ENCODE measurements at places on chromosomes 7 and 10.

GRCh38 chr10:37535459-37536246, 321.8 kb downstream of the ZNF248 start:
- no peak for DNase-seq

DNA sequence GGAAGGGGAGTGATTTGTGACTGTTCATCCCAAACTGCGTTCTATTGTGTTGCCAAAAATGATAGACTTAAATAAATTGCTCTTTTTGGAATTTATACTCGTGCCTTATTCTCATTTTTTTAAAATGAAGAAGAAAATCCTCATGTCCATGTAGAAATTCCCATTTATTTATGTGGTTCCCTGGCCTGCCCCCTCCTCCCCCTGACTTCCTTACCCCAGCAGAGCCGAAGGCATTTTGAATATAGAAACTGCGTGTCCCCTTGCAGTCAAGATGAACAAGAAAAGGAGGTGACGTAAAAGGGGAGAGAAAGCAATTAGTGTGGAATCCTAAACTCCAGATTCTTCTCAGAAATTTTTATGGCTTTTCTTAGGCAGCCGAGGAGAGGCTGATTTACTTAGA, 126.1 kb downstream of the FAM204A start:
- DNase-seq = no peak

DNA sequence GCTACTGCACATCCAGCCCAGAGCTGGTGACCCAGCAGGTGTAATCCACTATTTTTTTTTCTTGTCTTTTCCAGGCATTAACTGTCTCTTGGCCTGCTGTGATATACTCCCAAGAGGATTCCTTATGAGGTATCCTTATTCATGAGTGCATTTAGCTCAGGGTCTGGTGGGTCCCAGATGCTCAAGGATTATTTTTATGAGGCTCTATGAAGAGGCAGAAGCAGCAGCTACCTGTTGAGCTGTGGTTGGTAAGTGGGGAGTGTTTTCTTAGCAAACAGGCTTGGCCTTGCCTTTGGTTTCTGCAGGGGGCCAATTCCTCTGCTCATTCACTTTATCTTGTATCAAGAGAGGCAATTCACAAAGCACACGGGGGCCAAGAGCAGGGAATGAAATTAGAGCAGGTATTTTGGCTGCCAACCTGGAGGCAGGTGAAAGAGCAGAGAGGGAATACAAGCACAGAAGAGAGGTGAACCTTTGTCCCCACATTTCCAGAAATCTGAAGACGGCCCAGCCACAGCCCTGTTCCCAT, 221.6 kb downstream of the TMEM178B start:
- no peak for DNase-seq

DNA sequence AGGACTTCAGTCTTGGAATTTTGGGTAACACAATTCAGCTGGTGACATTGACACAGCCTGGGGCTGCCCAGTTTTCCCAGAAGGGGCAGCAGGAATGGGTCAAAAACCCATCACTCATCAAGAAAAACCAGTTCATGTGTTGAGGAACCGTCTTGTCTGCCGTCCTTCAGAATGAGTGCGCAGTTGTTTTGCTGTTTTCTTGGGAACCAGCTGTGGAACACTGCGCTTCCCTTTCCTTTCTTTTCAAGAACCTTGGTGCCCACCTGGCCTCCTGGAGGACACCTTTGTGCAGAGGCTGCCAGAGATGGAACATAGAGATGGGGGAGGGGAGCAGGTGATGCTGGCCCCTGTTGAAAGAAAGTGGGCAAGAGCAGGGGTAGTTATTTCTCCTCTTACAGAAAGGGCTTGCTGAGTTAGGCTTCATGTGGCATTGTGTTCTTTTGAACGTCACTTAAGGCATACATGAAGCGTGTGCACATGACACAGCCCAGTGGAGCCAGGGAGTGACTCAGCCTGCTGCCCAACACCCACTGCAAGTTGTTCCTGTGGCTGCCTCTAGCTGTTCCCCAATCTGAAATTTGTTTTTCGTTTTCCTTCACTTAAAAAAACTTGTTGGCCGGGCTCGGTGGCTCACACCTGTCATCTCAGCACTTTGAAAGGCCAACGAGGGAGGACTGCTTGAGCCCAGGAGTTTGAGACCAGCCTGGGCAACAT, 87.4 kb upstream of the TNS3 start:
- no peak for DNase-seq

DNA sequence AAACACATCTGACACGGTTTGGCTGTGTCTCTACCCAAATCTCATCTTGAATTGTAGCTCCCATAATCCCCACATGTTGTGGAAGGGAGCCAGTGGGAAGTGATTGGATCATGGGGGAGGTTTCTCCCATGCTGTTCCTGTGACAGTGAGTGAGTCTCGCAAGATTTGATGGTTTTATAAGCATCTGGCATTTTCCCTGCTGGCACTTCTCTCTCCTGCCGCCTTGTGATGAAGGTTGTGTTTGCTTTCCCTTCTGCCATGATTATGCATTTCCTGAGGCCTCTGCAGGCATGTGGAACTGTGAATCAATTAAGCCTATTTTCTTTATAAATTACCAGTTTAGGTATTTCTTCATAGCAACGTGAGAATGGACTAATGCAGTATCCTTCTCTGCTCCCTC, 5.9 kb upstream of the HTR5A start:
- DNase-seq = no peak

DNA sequence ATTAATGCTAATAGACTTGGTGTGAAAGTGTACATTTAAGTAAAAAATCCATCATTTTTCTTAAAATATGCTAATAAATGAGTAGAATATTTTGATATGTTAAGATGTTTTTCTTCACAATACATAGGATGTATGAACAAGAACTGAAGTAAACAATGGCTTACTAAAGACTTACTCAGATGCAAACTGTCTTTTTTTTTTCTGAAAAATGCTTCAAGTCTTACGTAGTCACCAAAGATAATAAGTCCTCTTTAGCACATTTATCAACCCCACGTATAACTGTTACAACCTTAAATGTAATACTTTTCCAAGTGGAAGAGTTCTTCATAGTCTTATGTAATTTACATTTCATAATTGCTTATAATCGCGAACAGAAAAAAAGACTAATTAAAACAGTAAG, 54.8 kb downstream of the MDFIC start:
- no peak for DNase-seq

DNA sequence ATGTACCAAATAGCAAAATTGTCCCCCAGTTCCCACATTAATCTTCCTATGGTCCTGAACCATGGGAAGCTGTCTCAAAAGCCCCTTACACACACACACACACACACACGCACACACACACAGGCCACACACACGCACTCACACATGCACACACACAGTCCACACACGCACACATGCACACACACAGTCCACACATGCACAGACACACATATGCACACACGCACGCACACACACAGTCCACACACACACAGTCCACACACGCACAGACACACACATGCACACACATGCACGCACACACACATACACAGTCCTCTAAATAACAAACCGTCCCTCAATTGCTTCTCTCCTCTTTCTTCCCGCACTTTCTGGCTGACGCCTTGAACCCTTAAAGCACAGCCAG, 265.3 kb downstream of the TCERG1L start:
- no peak for DNase-seq

DNA sequence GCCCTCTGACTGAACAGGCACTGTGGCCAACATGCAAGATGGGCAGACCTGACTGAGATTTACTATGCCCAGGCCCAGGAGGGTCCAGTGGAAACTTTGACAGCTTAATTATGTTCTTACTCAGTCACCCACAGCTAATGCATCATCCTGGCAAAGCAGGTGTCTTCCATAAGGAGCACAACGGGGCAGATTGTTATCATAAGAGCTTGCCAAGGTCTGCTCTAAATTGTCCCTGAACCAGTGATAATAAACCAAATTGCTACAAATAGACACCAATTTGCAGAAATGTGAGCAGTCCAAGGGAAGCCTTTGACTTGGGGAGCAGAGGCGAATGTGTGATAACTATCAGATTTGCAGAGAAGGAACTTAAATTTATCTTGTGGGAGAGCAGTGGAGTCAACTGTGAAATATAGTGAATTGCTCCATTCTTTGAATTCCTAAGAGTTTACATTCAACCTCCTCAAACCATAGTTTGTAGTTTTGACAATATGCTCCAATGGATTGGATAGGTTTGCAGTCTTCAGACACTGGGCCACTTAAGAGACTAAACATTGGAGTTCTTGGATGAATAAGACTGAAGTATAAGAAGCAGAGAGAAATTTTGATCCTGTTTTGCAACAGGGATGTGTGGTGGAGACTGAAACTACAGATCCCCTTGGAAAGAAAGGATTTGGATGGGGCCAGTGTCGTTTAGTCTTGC, 494.7 kb downstream of the CCSER2 start:
- no peak for DNase-seq

- DNase-seq = no peak
Measured at GRCh38 chr7:27128034-27128433, 2.5 kb downstream of the HOXA4 start.

GRCh38 chr7:25347360-25348066, 119.2 kb upstream of the NPVF start:
- no peak for DNase-seq

GRCh38 chr10:20276127-20276979, 460.1 kb downstream of the PLXDC2 start:
- no peak for DNase-seq

- no peak for DNase-seq
Measured at GRCh38 chr7:44119829-44120380, 3.4 kb downstream of the POLD2 start.

GRCh38 chr7:137306748-137307147, 36.8 kb downstream of the PTN start:
- DNase-seq = no peak

DNA sequence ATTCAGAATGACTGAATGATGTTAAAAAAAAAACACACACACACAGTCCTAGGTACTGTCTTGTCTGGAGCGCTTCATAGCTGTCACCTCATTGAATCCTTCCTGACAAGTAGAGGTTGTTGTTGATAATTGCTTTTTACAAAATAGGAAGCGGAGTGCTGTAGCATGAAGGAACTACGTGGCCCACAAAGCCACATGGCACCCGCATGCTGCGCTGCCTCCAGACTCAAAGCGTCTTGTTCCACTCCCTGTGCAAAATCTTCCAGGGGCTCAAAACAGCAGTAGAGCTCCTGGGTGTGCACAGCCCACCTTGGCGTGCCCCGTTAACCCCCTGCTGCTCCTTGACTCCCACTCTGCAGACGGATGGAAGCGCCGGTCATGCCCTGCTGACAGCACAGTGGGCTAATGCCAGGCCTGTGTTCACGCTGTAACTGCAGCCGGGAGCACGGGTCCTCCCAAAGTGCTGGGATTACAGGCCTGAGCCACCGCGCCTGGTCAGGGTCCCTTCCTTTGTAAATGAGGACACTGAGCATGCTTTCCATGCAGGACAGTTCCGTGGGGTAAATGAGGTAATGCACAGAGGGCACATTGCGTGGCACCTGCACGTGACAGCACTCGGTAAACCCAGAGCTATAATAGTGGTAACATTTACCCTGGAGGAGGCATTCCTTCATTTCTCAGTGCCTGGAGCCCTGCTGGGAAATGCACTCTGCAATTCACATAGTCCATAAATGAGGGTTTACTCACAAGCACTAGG, 91.1 kb upstream of the GNA12 start:
- no peak for DNase-seq

GRCh38 chr7:22049766-22050500, 104.2 kb upstream of the CDCA7L start:
- no peak for DNase-seq

- DNase-seq = no peak
Measured at GRCh38 chr10:127133672-127134500, 62.5 kb downstream of the INSYN2A start.

GRCh38 chr10:124740369-124741280, 3.6 kb downstream of the FAM53B start:
- DNase-seq = no peak

DNA sequence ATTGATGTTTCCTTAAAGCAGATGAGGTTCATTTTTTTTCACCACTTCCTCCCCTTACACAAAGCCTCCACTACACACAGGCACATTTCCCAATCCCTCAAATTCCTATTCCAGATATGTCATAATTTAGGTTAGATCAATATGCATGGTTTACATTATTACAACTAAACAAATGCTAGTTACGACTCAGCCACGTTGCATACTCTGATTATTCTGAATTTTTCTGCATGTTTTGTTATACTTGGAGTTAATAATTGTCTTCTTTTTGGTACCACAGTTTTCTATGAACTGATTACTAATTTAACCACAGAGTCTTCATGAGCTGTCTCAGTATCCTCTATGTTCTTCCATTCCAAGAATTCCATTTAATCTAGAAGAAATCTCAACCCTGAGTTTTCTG, 4.4 kb upstream of the BICC1 start:
- no peak for DNase-seq

DNA sequence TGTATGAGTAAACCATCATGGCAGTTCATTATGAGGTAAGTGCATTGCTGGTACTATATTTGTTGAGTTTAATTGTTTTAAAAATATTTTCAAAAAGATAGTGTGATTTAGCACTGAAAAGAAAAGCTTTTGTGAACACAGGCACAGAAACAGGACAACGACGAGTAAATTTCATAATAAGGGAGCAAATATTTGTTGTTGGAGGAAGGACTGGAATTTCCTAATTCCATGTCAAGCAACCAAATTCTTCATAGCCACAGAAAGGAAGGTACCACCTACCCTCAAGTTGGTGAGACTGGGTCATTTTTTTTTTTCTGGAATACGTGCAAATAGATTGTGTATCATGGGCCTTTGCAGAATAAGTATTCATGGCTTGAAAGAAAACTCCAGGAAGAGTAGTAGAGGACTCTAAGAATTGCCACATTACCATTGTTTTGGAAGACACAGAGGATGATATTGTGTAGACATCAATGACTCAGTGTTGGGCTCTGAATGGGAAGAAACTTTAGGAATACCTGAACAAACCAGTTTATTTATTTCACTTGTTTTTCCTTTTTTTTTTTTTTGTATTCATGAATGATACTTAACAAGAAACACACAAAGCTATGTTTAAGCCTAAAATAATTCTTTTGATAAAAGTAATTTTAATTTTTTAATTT, 7.8 kb downstream of the UBE2D4 start:
- DNase-seq = no peak

- DNase-seq = no peak
Measured at GRCh38 chr10:48932831-48933664, 6.6 kb downstream of the LRRC18 start.

- DNase-seq = no peak
Measured at GRCh38 chr7:155454183-155455112, 3.5 kb upstream of the EN2 start.

GRCh38 chr10:11386044-11386443, 225.4 kb downstream of the USP6NL start:
- DNase-seq = no peak

DNA sequence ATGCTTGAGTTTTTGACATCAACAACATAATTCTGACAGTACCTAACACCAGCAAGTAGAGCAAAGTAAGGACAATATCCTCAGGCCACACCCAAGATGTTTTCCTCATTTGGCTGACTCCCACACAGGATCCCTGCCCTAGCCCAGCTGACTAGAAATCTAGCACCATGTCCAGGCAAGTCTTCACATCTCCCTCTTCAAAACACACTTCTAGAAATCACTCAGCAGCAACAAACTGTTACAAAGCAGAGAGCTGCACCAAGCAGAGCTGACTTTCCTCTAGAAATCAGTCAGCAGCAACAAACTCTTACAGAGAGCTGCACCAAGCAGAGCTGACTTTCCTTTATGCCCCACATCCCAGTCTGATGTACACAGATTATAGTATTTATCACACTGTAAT, 7.7 kb downstream of the TMEM168 start:
- no peak for DNase-seq

Measured in stimulated activated CD4-positive, alpha-beta T cell treated with anti-CD3 and anti-CD28 coated beads, TNF-alpha, amount 100 ng/mL, for 4 hours (primary cell).